Sigmoid colon (tissue), 7 donors: ENCODE measurements at places on chromosomes 3 and 15.

- no peak for DNase-seq
These were observed 83.7 kb downstream of the ARNT2 start for GRCh38 chr15:80487839-80488390.

- DNase-seq = no peak
These were observed 1.1 kb downstream of the RCCD1 start for GRCh38 chr15:90955624-90956273.

GRCh38 chr15:45588219-45588875 lies 1.2 kb downstream of the BLOC1S6 start:
- no peak for DNase-seq

DNA sequence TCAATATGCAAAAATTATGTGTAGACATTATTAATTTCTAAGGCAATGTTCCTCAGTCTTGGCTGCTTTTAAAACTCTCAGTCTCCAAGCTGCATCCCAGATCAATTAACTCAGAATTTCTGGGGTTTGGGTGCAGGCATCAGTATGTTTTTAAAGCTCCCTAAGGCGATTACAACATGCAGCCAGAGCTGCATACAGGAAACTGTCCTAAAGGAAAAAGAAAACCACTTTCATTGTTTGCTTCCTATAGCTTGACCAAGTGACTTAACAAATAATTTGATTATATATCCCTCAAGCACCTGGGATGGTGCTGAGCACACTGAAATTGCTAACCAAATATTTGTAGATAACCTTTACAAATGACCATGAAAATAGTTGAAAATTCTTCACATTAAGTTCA lies 194.7 kb downstream of the DTWD1 start:
- DNase-seq = no peak
